ENCODE measurements at places on chromosomes 2 and 18. TPM values are rescaled to one million over a fixed set of nuclear protein-coding genes. Genes with fewer than 3 reads are reported as not detected.

DNA sequence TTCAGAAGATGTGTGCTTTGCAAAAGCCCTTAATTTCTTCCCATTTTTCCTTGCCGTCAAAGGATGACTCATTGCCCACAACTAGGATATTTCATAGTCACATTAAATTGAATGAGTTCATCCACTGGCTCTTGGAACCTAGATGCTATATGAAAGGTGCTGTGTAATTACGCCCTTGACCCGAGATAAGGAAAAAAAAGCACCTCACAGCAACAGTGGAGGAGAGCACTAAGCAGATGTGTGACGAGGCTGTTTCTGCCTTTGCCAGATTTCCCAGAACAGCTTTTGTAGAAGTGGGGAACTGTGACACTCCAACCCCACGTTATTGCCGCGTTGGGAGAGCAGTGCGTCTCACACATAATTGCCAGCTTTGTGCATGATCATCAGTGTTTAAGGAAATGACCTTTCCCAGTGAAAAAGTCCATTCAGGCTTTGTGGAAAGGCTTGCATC, 33.3 kb upstream of the TMEM87B start:
- no peak for DNase-seq

- no peak for DNase-seq
Measured at GRCh38 chr2:217010173-217010572, 150.3 kb upstream of the TNP1 start.

DNA sequence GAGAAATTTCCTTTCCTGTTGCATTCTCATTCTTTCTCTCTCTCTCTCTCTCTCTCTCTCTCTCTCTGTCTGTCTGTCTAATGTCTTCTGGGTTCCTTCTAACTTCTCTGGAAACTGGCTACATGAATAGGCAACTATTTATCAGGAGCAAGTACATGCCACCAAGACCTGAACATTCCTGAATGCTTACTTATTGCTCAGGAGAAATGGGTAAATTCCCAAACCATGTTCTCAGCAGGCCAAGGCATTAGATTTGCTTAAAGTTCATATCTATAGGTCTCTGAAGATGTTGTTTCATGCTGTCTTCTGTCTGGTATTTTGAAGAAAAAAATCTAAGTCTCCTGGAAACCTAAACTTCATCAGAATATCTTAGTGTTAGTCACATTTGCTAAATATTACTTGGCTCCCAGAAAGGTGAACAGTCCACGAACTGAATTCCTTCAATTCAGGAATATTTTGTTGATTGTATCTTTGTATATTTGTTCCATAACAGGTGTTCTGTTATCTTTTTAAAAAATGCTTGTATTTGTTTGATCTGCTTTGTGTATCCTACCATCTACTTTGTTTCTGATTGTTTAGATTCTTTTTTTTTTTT, 77.2 kb upstream of the FIGN start:
- no peak for DNase-seq

GRCh38 chr2:201779901-201780673, 646 bp downstream of the ALS2 start:
- no peak for DNase-seq

Gene SLC23A3
- total RNA-seq = 0.58 TPM

Data from left ventricle myocardium inferior (tissue), 1 donor.